Motor neuron (in vitro differentiated cells): ENCODE measurements at places on chromosomes 7 and 10. TPM values are rescaled to one million over a fixed set of nuclear protein-coding genes. Genes with fewer than 3 reads are reported as not detected.

SLC16A9 gene
- total RNA-seq = 4.0 and 4.1 TPM in 2 replicates

VIM gene
- 792 and 847 TPM in 2 replicates for total RNA-seq

ODAD2 gene
- total RNA-seq = 2.0 and 2.4 TPM in 2 replicates

OR13A1 gene
- total RNA-seq = 0.14 and 0.15 TPM in 2 replicates

DPP6 gene
- 3.5 TPM in 2 replicates for total RNA-seq

NRAP gene
- total RNA-seq = 4.9 and 5.2 TPM in 2 replicates

VAX1 gene
- 1.0 TPM in 1 of 2 replicates, not detected in the other for total RNA-seq

CHN2 gene
- total RNA-seq = 14.8 and 21.3 TPM in 2 replicates

CALML3 gene
- total RNA-seq = 0.15 and 0.45 TPM in 2 replicates

WDR86 gene
- total RNA-seq = 23.0 and 25.9 TPM in 2 replicates

DKK1 gene
- 115 and 121 TPM in 2 replicates for total RNA-seq

ADK gene
- total RNA-seq = 45.3 and 46.8 TPM in 2 replicates

GPR85 gene
- total RNA-seq = 19.5 and 20.2 TPM in 2 replicates

GIMAP8 gene
- 0.05 and 0.11 TPM in 2 replicates for total RNA-seq

ENTPD1 gene
- total RNA-seq = 2.9 and 3.7 TPM in 2 replicates

CDC14C gene
- 0.20 TPM in 1 of 2 replicates, not detected in the other for total RNA-seq

AKR1C8 gene
- not detected in 2 replicates for total RNA-seq

FKBP6 gene
- total RNA-seq = 0.89 TPM in 1 of 2 replicates, not detected in the other

CLRN3 gene
- not detected in 2 replicates for total RNA-seq

SFTPA1 gene
- 0.36 and 0.69 TPM in 2 replicates for total RNA-seq

LRRC18 gene
- not detected in 2 replicates for total RNA-seq

TBX20 gene
- total RNA-seq = 0.09 and 0.21 TPM in 2 replicates

LIPJ gene
- total RNA-seq = 0.31 TPM in 1 of 2 replicates, not detected in the other

RBP4 gene
- not detected in 2 replicates for total RNA-seq

HOXA4 gene
- total RNA-seq = 0.81 and 1.1 TPM in 2 replicates

TBL2 gene
- total RNA-seq = 52.0 and 52.4 TPM in 2 replicates

OPN4 gene
- total RNA-seq = 0.20 TPM in 1 of 2 replicates, not detected in the other

TAS2R3 gene
- 2.6 and 7.1 TPM in 2 replicates for total RNA-seq

NEUROG3 gene
- not detected in 2 replicates for total RNA-seq

ASB10 gene
- not detected in 2 replicates for total RNA-seq

CD36 gene
- total RNA-seq = 16.4 and 20.1 TPM in 2 replicates

ETV1 gene
- total RNA-seq = 13.7 and 15.3 TPM in 2 replicates

PNLIPRP2 gene
- total RNA-seq = not detected in 2 replicates
